ENCODE measurements at places on chromosomes 6 and 20.
A peak's percentile ranks its signal among the peaks of the same experiment; 100 is the strongest.

GRCh38 chr6:82687855-82688254 is 324.2 kb downstream of the TPBG start:
- DNase-seq: peak; percentile 24

DNA sequence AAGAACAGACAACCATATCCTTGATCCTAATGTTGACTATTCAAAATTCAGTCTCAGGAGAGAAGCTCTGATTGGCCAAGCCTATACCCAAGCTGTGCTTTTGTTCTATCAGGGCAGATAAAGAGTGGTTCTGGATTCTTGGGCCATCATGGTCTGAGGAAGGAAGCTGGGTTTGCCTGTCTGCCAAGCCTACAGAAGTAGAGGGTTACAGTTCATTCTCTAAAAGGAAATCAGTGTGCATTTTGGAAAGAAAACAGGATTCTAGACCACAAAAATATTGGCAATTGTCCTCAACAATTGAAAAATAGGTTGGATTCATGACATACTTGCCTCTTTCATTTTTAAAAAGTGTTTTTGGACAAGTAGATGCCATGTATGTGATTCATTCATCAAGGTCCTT is 145.4 kb upstream of the BMP2 start:
- no peak for DNase-seq

GRCh38 chr6:123945386-123945785 is 141.7 kb downstream of the NKAIN2 start:
- DNase-seq: no peak

DNA sequence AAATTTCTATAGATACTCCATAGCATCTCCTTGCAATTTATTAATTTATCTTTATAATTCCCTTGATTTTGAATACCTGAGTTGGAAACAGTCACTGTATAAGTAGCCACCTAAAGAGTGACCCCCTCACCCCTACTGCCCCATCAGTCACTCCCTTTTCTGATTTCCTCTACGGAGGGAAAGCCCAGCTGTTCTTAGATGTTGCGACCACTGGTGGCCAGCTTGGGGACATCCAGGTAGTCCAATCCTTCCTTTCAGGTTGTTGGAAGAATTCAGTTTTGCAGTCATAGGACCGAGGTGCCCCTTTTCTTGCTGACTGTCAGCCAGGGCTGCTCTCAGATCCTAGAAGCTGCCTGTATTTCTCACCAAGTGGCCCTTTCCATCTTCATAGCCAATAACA is 87.8 kb downstream of the BMP6 start:
- no peak for DNase-seq

DNA sequence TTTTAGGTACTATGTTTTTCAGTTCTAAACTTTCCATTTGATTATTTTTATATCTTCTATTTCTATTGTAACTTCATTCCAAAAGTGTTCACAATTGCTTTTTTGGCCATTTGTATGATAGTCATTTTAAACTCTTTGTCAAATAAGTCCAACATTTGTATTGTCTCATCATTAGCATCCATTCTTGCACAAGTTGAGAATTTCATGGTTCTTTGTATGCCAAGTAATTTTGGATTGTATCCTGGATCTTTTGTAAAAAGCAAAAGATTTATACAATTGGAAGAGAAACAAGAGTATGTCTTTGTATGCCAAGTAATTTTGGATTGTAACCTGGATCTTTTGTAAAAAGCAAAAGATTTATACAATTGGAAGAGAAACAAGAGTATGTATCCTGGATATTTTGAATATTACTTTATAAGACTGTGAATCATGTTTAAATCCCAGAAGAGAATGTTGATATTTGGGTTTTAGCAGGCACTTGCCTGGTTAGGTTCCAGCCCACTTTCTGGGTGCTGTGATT is 36.9 kb upstream of the NT5E start:
- DNase-seq: no peak

- no peak for DNase-seq
These were observed 25.3 kb downstream of the RBM38 start for GRCh38 chr20:57416296-57417022.

GRCh38 chr6:36743538-36744303 is 46.1 kb downstream of the RAB44 start:
- DNase-seq: no peak

DNA sequence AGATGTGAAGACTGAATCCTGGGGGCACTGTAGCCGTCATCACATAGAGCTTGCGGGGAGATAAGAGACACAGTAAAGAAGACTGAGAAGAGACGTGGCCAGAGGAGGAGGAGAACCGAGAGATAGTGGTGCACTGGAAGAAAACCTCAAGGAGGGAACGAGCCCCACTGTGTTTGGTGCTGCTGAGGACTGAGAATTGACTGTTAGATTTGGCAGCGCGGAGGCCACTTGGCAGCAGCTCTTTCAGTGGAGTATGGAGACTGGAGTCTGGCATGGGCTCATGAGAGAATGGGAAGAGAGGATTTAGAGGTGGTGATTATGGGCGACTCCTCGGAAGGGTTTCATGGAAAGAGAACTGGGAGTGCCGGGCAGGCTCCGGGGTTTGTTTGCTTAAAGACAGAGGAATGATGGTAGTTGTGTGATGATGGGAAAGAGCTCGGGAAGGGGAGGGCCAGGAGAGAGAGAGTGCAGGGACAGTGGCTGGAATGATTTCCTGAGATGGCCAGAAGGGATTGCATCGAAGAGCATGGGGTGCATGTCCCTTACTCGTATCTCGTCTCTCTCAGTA is 18.0 kb downstream of the CDYL start:
- DNase-seq: no peak

DNA sequence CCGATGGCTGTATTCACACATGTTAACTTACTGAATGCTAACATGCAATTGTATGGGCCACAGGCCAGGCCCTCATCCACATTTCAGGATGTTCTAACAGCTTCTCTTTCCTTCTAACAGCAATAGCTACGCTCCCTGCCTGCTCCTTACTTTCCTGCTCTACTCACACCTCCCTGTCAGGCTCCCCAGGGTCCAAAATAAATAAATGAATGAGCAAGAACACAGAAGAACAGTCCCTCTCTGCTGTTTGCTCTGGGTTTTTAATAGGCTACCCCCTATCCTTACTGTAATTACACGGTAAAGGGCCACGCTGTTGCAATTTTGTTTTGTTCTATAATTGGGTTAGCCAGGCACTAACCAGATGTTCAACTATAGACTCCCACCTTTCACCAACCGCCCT is 135.6 kb downstream of the GMDS start:
- DNase-seq: no peak

DNA sequence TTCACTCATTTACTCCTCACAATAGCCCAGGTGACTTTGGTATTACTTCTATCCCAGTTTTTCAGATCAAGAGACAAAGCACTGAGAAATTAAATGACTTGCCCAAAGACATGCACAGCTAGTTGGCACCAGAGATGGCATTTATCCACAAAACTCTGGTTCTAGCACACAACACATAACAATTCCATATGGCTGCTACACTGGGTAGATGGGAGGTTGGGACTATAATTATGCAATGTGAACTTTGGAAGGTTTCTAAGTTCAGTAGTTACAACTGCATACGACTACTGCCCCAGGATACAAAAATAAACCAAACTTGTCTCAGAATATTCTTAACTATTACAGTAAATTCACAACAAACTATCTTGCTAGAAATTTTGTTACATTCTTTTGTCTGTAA is 54.2 kb upstream of the MLIP start:
- DNase-seq: no peak

GRCh38 chr6:161270116-161270515 is 3.7 kb downstream of the AGPAT4 start:
- DNase-seq: no peak

DNA sequence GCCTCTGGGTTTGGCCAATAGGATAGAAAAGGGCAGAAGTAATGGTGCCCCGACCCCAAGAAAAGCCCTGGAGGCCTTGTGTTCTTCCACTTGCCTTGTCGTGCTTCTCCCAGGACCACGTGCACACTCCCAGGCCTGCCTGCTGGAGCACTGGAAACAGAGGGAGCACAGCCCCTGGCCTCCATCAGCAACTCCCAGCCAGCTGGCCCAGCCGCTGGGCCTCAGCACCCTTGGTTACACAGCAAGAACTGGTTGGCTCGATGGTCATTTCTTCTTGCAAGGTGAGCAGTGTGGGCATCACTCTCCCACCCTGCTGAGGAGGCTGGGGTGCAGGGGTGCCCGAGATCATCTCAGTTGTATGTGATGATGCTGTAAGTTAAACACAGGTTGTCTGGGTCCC is 69.2 kb upstream of the CST7 start:
- no peak for DNase-seq

GRCh38 chr6:170076466-170077165 is 214.3 kb downstream of the DLL1 start:
- DNase-seq: no peak

- no peak for DNase-seq
These were observed 50.9 kb upstream of the HLA-G start for GRCh38 chr6:29776684-29777083.

- DNase-seq: no peak
These were observed 190.7 kb upstream of the UFL1 start for GRCh38 chr6:96330884-96331283.

- DNase-seq: no peak
These were observed 98.4 kb downstream of the SESN1 start for GRCh38 chr6:108996208-108996607.

- DNase-seq: no peak
These were observed 23.2 kb upstream of the RNF146 start for GRCh38 chr6:127243501-127243900.

- DNase-seq: no peak
These were observed 31.8 kb upstream of the CCDC167 start for GRCh38 chr6:37531437-37532036.

GRCh38 chr20:63860325-63861051 is 810 bp upstream of the ABHD16B start:
- DNase-seq: peak; percentile 30

DNA sequence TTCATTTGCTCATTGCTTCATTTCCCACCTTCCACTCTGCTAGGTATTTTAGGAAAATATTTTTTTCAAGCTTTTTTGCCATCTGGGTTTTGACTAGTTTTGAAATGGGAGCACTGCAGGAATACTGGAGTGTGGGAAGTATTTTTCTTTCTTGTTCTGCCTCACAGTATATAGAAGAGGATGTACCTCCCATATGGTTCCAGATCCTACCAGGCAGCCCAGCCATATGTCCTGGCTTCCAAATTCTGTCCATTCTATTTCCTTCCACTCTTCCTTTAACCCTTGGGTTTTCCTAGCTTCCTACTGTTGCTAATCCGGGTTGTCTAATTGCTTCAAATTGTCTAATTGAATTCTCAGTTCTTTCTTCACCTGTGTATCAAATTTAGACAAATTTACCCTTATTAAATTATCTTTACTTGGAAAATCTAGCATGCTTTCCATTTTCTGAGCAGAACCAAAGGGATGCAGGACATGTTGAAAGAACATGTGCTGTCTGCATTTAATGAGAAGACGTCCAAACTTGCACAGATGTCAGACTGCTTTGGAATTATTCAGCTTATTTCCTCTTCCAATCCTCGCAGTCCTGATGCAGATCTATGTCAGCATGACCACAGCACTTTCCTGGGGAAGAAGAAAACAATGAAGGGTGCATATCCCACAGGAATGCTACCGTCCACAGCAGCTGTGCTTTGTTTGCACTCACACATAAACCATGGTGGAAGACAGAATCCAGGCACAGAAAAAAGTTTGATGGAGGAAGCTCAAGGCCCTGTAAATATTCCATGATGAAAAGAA is 1273.9 kb upstream of the MAP3K7 start:
- DNase-seq: no peak

- DNase-seq: no peak
These were observed 402.5 kb downstream of the PLCB1 start for GRCh38 chr20:8534368-8535160.

GRCh38 chr6:166955865-166956443 is 396 bp downstream of the RNASET2 start:
- DNase-seq: no peak

GRCh38 chr6:145813285-145814034 is 1.1 kb downstream of the FBXO30 start:
- DNase-seq: peak; percentile 26

- no peak for DNase-seq
These were observed 41.3 kb downstream of the CPXM1 start for GRCh38 chr20:2759143-2759542.

GRCh38 chr6:20444786-20445271 is 43.1 kb downstream of the E2F3 start:
- DNase-seq: no peak

DNA sequence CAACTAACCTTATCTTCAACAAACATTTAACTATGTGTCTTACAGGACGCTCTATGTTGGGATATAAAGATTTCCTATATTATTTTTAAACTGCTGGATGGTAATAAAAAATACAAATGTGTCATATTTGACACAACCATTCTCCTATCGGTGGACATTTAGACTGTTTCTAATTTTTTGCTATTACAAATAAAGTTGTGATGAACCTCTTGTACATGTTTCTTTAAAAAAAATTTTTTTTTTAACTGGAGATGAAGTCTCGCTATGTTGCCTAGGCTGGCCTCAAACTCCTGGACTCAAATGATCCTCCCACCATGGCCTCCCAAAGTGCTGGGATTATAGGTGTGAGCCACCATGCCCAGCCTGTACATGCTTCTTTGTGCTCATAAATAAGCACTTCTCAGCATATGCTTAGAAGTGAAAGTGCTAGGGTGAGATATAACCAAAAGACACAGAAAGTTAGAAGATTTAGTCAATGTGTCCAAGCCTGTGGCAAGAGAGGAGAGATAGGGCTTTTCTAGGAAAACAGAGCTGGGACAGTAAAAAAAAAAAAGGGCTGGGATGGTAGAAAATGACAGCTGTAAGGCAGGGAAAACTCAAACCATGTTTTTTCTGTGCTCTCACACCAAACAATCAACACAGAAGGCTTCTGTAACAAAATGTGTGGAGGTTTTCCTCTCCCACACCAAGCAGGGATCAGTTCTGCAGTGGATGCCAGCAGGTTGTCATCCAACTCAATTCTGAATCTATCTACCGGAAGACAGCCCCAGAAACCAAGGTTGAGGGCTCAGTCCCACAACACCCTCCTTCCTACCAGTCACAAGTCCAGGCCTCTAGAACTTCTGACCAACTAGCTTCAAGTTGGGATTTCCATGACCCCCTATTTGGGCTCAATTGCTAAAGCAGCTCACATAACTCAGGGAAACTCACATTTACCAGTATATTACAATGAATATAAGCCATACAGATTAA is 70.0 kb upstream of the SMIM29 start:
- DNase-seq: no peak

DNA sequence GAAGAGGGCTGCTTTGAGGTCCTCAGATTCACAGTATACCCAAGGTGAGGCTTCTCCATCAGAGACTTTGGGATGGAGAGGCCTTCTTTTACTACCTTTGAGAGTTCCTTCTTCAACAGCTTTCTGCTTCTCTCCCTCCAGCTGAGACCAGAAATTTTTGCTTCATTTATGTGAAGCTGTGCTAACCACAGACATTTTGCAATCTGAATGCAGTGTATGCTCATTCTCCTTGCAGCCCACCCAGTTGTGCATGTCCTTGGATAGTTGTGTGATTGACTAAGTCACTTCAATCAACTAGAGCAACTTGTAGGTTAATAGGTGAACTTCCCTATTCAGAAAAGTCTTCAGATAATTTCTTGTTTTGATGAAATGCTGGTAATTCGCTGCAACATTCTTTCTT is 20.1 kb downstream of the DCBLD1 start:
- DNase-seq: no peak
